ENCODE measurements at places on chromosomes 7 and 10.

- DNase-seq: no peak
Measured at GRCh38 chr7:22176791-22177412, 180.1 kb downstream of the RAPGEF5 start.

DNA sequence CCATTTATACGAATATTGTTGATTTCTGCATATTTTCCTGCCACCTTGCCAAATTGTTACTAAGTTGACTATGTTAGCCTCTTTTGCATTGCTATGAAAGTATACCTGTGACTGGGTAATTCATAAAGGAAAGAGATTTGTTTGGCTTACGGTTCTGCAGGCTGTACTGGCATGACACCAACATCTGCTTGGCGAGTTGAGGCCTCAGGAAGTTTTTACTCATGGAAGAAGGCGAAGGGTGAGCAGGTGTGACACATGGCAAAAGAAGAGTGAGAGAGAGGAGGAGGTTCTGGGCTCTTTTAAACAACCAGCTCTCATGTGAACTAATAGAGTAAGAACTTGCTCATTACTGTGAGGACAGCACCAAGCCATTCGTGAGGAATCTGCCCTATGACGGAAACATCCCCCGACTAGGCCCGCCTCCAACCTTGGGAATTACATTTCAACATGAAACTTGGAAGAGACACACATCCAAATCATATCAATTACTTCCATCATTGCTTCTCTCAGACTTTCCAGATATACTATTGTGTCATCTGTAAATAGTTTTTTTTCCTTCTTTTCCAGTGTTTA, 8.4 kb downstream of the RALA start:
- no peak for DNase-seq

DNA sequence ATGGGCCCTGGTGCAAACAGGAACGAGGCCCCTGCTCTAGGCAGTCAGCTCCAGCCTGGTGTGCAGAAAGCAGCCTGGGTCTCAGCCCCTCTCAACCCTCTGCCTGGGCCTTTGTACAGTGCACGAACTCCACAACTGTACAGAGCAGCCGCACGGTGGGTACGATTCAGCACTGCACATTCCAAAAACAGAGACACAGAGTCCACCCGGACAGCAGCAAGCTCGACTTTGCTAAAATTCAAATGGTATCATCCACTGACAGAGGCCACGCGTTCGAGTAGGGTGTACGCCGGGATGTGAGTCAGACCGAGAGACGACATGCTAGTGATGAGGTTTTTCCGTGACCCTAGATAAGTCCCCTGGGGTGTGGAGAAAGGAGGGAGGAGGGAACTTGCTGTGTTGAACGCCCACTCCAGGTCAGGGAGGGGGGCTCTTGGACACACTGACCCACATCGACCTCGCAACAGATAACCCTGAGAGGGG, 65.6 kb upstream of the PDGFA start:
- peak; percentile 40 for DNase-seq

DNA sequence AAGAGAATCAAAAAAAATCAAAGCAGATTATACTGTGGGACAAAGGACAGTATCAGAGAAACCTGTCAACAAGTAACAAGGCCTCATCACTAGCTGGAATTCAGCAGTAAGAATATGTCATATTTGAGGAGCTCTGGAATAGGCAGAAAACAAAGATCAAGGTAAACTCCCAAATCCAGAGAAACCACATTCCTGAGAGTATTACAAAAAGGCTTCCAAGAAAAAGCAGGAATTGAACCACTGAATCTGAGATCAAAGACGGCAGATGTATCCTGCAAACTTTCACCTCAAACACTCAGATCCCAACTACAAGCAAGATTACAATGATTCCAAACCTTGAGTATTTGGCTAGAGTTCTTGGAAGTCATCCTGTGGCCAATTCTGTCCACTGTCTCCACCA, 16.3 kb downstream of the TPK1 start:
- DNase-seq: no peak

DNA sequence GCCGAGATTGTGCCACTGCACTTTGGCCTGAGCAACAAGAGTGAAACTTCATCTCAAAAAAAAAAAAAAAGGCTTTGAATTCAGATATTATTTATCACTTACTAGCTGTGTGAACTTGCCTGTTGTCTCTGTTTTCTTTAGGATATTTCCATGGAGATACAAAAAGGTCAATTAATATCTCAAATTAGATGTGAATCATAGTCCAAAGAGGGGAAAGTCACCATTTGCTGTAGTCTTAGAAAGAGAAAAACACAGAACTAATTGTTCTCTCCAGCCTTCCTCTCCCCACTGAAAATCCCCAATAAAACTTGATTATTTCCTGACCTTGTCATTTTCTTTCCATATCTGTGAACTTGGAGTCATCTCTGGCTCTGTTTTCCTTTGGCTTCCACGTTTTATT, 21.2 kb downstream of the HEPACAM2 start:
- no peak for DNase-seq

DNA sequence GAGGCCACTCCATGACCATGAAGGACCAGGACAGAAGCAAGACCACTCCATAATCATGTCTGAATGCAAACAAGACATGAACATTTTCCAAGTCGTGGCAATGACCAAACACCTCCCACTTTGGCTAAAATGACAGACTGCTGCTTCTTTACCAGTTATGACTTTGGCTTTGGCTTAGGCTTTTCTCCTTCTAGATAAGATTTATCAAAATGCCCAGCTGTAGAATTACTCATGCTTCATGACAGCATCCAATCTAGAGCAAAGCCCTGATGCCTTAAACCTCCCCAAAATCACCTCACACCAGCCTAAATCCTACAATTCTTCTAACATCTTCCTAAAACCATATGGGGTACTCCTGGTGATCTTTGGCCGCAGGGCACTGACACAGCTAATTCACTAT, 102.1 kb downstream of the VPS41 start:
- no peak for DNase-seq

GRCh38 chr10:125823663-125824251, 411 bp downstream of the BCCIP start:
- no peak for DNase-seq

GRCh38 chr10:124143721-124144120, 50.3 kb upstream of the CHST15 start:
- no peak for DNase-seq

- no peak for DNase-seq
Measured at GRCh38 chr10:89952325-89952724, 250.9 kb downstream of the KIF20B start.

GRCh38 chr10:71512761-71513539, 116.2 kb downstream of the CDH23 start:
- no peak for DNase-seq

- DNase-seq: no peak
Measured at GRCh38 chr7:77420986-77421672, 5.0 kb upstream of the GSAP start.

- no peak for DNase-seq
Measured at GRCh38 chr7:155356323-155357105, 58.8 kb downstream of the INSIG1 start.

GRCh38 chr7:148695953-148696352, 2.8 kb upstream of the CUL1 start:
- DNase-seq: no peak

DNA sequence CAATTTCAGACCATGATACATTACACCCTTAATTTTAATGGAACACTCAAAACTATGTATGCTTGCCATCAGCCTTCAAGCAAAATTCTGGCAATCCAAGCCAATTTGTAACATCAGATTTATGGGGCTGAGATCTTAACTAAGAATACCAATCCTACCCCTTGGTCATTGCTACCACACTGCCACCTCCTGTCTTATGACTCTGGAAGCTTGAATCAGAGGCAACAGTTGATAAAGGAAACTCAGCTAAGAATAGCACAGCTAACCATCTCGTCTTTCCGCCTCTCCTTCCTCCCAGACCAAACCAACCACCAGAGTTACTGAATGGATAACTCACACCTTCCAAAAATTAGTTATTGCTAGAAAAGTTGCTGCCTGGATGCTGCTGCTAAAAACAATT, 7.4 kb downstream of the IGF2BP3 start:
- DNase-seq: peak; percentile 35

DNA sequence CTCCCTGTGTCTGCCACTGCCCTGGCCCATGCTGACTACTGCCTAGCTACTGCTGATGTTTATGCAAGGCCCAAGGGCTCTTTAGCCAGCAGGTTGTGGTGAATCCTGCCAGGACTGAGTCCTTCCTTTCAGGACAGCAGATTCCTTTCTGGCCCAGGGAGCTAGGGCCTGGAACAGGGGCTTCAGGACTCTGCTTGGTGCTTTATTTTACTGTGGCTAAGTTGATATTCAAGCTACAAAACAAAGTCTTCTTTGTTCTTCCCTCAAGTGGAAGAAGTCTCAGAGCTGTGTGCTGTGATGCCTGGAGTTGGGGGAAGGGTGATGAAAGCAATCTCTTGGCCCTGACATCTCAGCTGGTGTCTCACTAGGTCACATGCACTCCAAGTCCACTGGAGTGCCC, 66.2 kb upstream of the NME8 start:
- no peak for DNase-seq

DNA sequence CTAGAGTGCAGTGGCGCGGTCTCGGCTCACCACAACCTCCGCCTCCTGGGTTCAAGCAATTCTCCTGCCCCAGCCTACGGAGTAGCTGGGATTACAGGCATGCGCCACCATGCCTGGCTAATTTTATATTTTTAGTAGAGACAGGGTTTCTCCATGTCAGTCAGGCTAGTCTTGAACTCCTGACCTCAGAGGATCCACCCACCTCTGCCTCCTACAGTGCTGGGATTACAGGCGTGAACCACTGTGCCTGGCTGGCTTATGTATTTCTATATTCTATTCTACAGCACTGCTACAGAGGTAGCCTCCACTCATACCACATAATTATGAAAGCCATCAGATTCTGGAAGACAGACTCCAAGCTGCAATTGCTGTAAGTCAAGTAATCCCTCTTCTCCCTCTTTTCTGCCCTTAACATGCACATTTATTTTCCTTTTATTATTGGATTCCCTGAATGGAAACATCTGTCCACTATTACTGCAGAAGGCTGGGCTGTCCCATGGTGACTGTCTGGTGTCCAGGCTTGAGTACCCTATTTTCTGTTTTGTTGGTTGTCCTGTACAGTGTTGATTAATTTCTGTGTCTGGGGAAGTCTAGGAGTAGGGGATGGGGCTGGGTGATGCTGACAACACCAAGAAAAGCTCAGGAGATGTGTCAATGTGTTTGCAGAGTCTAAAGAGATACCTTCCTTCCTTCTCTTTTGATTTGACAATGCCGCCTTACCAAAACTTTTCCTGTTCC, 5.8 kb upstream of the ZNF487 start:
- DNase-seq: no peak

DNA sequence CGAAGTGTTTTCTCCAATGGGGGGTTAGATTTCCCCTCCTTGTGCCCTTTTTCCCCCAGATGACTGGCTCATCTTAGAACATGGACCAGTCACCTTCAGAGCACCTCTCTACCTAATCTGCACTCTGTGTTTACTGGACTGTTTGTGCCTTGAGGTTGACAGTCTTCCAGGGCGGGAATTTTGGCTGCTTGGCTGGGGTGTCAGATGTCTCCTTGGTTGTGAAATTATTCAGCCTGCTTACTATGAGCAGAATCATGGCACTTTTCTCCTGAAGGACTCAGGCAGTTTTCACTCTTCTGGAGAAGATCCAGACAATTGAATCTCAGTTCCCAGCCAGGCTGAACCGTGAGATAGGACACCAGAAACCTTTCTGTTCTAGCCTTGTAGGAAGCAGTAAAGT, 60.3 kb upstream of the NFKB2 start:
- no peak for DNase-seq

DNA sequence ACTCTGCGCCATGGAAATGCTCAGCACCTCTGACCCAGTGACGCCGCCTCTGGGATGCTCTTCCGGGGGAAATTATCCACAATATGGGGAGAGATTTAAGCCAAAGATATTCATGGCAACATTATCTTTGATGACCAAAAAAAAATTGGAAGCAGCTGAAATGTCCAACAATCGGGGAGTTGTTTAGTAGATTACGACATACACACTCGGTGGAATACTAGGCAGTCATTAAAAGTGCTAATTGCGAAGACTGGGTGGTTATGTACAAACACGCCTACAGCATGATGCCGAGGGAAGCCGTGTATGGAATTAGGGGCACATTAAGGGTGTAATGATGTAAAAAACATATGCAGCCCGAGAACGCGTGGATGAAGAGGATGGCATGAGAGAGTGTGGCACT, 75.2 kb downstream of the UNCX start:
- no peak for DNase-seq

- no peak for DNase-seq
Measured at GRCh38 chr7:13933091-13933490, 56.4 kb downstream of the ETV1 start.

DNA sequence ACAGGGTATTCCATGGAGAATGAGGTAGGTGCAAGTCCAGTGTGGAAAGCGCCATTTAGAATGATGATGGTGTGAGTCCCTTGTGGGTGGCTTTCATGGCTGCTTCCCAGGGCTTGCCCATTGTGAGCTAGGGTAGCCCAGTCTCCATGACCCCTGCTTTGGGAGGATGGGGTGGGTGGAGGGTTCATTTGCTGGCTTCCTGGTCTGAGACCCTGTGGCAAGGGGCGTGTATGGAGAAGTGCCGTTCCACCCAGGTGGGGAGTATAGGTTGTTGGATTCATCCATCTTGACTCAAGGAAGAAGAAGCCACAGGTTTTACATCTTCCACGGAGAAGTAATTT, 27.7 kb downstream of the CCM2 start:
- no peak for DNase-seq

- no peak for DNase-seq
Measured at GRCh38 chr7:32670110-32671025, 175.1 kb downstream of the AVL9 start.

- no peak for DNase-seq
Measured at GRCh38 chr10:6400821-6401465, 179.1 kb downstream of the PRKCQ start.

DNA sequence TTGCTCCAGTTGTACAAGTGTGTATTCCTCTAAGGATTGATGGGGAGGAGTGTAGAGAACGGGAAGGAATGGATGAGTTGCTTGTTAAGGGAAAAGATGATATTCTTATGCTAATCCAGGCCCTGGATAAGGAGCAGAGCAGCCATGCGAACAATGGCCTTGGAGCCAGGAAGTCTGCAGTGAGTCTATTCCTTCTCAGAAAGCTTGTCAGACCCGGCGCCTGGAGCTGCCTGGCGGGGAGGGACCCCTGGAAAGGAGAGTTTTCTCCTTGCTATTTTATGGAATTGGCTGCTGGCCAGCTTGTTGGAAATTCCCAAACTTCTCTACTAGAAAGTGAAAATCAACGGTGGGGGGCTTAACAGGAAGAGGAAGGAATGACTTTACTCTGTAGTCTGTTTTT, 89.1 kb downstream of the MMRN2 start:
- DNase-seq: no peak

DNA sequence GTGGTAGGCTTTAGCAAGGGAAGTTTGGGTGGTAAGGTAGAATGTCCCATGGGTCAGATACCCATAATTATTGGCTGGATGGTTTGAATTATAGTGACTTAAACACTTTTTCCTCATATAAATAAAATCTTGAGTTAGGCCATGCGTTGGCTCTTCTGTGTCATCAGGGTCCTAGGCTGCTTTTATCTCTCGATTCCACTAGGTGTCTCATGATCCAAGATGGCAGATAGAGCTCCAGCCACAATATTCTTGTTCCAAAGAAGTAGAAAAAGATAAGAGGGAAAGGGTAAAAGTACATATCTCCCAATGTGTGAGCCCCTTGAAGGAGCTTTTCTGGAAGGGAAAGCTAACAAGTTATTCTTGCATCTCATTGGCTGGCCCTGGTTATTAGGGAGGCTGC, 144.7 kb downstream of the GRK5 start:
- DNase-seq: no peak
